Epithelial cell of alveolus of lung (primary cell): ENCODE measurements at places on chromosomes 6 and 20. TPM values are rescaled to one million over a fixed set of nuclear protein-coding genes. Genes with fewer than 3 reads are reported as not detected.

The CLIC5 gene
- 0.08 TPM in 1 of 2 replicates, not detected in the other for total RNA-seq

The BCAS4 gene
- 1.4 and 24.6 TPM in 2 replicates for total RNA-seq

The CENPW gene
- total RNA-seq = 2.2 and 16.4 TPM in 2 replicates

The TREM2 gene
- not detected in 2 replicates for total RNA-seq

The MEI4 gene
- not detected in 2 replicates for total RNA-seq

The SH3BGRL2 gene
- total RNA-seq = 8.0 and 8.1 TPM in 2 replicates

The VGLL2 gene
- not detected in 2 replicates for total RNA-seq

The OVOL2 gene
- 1.0 TPM in 1 of 2 replicates, not detected in the other for total RNA-seq

The MTCH1 gene
- total RNA-seq = 189 and 265 TPM in 2 replicates

The TREM1 gene
- total RNA-seq = 1.2 and 8.7 TPM in 2 replicates

The GHRH gene
- not detected in 2 replicates for total RNA-seq

The LINC00237 gene
- total RNA-seq = not detected in 2 replicates

The CLDN20 gene
- not detected in 2 replicates for total RNA-seq

The TAAR6 gene
- total RNA-seq = not detected in 2 replicates

The RNF8 gene
- 11.7 and 12.7 TPM in 2 replicates for total RNA-seq

The CASS4 gene
- 0.78 and 3.5 TPM in 2 replicates for total RNA-seq

The OOEP gene
- 0.78 TPM in 1 of 2 replicates, not detected in the other for total RNA-seq

The MED23 gene
- 14.1 and 18.1 TPM in 2 replicates for total RNA-seq

The EFCAB8 gene
- under 0.01 TPM in 1 of 2 replicates, not detected in the other for total RNA-seq

The CALHM6 gene
- 2.0 and 6.2 TPM in 2 replicates for total RNA-seq

The PPP1R11 gene
- 32.4 and 42.3 TPM in 2 replicates for total RNA-seq

The GRM1 gene
- 0.08 TPM in 1 of 2 replicates, not detected in the other for total RNA-seq

The RIPOR3 gene
- 2.3 and 13.7 TPM in 2 replicates for total RNA-seq

The CD24 gene
- 6.5 and 32.8 TPM in 2 replicates for total RNA-seq

The ZNF311 gene
- 1.4 and 2.2 TPM in 2 replicates for total RNA-seq
